Stimulated activated CD4-positive, alpha-beta T cell treated with anti-CD3 and anti-CD28 coated beads, Interleukin-1b, Interleukin-23, amount 100 ng/mL, for 48 hours (primary cell): ENCODE measurements at places on chromosomes 3 and 15.

DNA sequence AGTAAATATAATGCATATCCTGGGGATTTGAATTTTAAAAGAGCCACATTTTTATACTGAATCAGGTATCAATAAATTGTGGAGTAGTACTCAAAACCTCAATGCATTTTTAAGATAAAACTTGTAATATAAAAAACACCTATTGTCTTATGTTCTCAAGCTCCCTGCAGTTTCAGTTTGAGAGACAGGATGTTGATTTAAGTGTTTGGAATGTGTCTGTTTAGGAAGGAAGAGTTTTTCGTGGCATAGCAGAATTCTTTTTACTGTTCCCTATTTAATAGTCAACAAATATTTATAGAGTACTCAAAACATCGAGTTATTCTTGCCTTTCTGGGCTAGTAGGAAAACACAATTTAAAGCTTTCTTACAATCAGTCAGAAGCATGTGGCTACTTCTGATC lies 146.1 kb upstream of the BCHE start:
- DNase-seq: no peak

DNA sequence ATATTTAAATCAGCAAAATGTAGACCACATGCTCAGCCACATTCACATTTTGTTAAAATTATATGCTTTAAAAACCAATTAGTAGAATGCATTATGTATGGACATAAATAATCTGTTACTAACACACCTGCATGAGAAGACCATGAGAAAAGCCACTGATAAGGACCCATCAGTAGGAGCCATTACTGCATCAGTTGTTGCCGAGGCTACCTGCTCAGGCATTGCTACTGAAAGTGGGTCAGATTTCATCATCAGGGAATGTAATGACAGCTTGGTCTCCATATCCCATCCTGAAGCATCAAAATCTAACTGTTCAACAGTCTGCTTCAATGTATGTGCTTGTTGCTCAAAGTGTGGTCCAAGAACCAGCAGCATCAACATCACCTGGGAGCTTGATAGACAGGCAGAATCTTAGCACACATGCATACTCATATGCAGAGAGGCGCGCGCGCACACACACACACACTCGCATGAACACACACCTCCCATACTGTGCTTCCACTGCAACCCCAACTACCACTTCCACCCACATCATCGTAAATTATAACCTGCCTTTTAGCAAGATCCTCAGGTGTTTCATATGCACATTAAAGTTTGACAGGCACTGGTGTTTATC lies 72.4 kb upstream of the FOXB1 start:
- no peak for DNase-seq

GRCh38 chr15:59711451-59712243 lies 22.5 kb upstream of the BNIP2 start:
- DNase-seq: no peak

- peak; percentile 77 for DNase-seq
Measured at GRCh38 chr15:74384881-74385643, 17.6 kb upstream of the CYP11A1 start.

DNA sequence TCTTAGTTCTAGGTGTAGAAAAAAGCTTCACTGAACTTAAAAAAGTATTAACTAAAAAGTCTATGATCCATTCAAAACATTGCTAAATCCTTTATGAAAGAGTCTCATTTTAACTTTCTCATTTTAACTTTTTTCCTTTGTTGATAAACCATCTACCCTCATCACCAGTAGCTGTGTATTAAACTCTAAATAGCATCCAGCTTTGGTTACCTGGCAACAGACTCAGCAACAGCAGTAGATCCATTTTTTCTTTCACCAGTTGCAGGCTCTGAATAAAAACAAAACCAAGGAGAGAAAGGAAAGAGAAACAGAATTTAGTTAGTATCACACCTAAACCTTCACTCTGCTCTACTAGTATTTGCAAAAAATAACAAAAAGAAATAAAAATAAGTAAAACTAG lies 51.6 kb downstream of the TP53BP1 start:
- DNase-seq: no peak

DNA sequence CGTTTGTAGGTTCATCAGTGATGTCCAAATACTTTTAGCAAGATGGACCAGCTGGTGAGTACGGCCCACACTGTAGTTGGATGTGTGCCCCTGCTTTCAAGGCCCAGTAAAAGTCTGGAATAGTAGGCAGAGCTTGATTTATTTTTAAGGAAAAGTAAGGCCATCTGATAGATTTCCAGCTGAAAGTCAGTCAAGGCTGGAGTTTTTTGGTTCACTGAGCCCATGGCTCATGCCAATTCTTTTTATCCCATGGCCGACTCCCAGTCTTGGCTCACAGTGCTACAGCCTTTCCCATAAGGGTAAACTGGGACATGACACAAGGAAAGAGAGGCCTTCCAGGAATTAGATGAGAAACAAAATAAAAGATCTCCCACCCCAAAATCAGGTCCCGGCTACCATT lies 13.5 kb downstream of the CCDC80 start:
- DNase-seq: no peak

DNA sequence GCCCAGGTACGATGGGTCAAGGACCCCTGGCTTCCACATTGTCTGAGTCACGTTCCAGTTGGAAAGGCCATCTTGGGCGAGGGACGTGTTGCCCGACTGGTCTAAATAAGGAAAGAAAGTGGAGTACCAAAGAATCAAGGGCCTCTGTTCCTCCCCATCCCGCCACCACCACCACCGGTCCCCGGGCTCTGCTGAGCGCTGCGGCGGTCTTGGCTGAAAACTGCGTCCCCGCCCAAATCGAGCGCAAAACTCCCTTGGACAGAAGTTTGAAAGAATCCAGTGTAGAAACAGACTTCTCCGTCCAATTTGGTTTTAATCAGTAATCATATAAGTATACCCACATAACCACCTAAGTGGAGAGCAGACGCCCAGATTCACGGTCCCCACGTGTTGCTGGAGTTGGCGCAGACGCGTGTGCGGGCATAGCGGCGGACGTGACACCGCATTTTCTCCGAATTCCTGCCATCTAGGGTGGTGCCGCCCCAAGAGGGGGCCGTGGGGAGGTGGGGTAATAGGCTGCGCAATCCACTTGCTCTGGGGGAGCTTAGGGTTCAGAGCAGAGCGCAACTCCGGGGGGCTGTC lies 243.8 kb upstream of the TOPAZ1 start:
- no peak for DNase-seq

DNA sequence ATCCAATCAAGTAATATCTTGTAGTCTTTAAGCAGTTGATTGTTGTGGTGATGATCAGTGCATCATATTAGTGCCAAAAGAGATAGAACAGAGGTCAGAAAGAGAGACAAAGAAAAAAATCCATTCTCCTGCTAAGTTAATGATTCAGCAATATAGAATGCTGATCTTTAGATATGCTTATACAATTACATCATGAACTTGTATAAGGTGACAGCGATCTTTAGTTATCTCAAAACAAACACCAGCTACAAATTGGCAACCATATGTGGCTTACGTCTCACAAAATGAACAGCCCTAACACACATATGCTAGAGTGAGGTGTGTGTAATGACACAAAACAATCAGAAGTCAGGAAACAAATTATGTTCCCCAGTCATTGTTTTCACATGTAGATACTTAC lies 12.5 kb downstream of the LSAMP start:
- no peak for DNase-seq

DNA sequence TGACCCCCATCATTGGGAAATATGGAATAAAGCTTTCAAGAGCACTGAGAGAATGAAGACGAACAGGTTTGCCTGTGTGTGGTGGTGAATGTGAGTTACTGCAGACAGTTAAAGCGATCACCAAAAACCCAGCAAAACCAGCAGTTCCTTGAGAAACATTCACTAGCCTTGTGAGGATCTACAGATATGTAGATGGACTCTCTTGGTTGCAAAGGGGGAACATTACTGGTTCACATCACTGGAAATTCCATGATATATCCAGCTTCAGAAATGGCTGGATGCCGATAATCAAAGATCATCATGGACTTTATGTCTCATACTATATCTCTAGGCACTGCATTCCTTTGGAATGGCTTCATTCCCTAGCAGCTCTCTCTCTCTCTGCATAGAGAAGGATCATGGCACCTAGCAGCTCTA lies 10.2 kb upstream of the HERC1 start:
- DNase-seq: no peak

DNA sequence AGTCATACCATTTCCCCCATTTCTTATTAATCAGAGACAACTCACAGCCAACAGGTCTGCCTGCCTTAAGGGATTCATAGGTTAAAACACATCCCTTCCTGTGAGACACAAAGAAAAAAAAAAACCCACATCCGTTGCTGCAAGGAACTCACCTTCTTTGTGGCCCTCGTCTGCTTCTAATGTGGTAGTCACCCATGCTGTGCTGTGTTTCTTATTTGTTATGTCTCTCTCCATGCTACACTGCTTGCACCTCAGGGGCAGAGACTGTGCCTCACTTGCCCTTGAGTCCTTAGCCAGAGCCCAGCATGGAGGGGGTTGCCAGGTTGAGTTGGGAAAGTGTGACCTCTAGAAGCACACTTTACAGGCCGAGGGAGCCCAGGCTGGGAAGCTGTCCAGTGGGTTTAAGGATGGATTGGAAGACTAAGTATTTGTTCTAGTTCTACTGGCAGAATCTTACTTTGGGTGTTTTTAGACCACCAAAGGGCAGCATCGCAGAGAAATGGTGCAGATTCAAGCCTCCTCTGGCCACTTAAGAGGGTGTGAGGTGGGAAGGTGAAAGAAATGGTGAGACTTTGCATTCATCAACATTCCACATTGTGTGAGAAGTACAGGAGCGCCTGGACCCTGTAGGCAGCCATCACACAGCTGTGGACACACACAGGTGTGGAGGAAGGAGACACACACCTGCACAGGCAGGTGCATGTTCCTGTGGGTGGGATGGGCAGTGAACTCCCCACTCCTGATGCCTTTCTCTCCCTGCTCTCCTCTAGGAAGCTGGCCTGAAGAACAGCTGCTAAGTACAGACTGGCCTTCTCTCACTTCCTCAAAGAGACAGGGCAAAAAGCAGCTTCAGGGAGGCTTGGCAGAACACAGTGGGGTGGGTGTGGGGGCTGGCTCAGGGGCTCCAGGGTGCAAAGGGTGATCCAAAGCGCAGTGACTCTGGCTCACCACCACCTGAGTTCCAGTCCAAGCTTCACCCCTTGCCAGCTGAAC lies 48.8 kb downstream of the GLB1 start:
- peak; percentile 53 for DNase-seq

GRCh38 chr3:16211176-16211904 lies 36.9 kb downstream of the GALNT15 start:
- no peak for DNase-seq

GRCh38 chr3:30583973-30584372 lies 22.4 kb upstream of the TGFBR2 start:
- DNase-seq: no peak
